ENCODE measurements at places on chromosomes 13 and 19.

DNA sequence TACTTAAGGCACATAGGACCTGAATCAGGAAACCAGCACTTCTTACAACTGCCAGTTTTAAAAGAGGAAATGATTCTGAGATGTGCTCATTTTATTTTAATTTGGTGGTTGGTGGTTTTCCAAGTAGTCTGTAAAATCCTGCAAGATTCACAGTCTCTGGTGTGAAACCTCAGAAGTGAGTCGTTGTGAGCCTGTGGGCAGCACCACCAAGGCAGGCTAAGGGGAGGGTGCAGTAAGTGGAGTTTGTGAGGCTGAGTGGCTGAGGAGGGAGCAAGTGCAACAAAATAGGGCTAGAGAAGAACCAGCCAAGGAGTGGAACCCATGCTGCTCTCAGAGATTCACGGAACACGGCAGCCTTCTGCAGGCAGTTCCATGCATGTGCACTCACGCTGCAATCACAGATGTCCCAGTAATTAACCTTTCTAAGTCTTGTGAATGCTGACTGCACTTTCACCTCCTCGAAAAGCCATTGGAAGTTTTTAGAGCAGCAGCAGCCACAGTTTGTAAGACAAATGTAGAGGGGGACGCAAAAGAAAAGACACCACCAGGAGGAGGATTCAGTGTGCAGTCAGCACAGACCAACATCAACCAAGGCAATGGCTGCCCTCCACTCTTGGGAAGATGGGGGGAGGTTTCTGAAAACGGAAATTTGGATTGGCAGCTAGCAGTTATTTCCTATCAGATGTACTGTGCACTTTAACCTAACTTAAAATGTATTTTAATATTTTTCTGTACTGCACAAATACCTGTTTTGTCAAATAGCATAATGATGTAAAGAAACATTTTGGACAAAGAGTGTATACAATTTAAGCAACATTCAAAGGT lies 44.9 kb downstream of the ESD start:
- DNase-seq: peak; percentile 19

DNA sequence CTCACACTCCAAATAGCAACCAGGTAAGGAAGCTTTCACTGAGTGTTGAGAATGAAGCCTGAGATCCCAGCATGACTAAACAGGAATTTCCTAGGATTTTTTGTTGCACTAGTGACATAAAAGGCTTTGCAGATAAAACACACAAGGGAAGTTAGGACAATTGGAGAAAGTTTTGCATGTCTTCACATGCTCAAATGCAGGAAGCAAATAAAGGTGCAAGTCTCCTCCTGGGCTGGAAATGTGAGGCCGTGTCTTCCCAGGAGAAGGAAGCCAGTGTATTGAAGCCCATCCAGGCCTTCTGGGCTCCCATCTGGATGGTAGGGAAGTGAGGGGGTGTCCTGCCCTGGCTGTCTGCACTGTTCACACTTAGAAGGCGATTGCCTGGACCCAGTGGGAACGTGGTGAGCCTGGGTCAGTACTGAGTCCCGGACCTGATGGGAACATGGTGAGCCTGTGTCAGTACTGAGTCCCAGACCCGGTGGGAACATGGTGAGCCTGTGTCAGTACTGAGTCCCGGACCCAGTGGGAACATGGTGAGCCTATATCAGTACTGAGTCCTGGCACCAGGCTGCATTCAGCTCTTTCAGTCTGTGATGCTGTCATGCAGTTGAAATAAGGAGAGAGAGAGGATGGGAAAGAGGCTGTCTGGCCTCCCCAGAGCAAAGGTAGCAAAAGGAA lies 38.7 kb downstream of the SIAH3 start:
- no peak for DNase-seq

- no peak for DNase-seq
These were observed 1001.1 kb downstream of the OLFM4 start for GRCh38 chr13:54029720-54030119.

DNA sequence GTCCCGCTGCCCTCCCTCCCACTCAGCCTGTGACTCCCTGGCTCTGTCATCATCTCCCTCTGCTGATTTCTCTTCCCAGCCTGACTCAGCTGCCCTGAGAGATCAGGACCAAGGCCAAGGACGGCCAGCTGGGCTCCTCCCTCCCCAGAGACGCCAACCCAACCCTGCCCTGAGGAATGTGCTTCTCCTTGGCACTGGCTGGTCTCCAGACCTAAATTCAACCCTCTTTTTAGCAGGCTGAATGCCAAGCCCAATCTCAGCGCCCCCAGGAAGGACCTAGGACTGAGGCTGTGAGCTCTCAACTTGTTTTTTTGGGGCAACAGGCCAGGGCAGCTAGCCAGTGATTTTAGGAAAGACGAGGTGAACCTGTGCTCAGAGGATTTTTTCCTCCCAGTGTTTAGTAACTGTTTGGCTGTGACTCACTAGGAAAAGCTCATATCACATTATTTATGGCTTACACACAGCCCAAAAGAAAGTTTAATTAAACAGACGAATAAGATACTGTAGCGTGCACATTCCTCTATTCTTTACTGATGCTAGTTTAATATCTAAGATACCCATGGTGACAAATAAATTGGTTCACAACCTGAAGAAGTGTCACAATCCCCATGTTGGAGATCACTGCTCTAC lies 7.4 kb upstream of the IGFL1 start:
- DNase-seq: no peak

GRCh38 chr19:1616875-1617274 lies 11.6 kb upstream of the UQCR11 start:
- DNase-seq: no peak

DNA sequence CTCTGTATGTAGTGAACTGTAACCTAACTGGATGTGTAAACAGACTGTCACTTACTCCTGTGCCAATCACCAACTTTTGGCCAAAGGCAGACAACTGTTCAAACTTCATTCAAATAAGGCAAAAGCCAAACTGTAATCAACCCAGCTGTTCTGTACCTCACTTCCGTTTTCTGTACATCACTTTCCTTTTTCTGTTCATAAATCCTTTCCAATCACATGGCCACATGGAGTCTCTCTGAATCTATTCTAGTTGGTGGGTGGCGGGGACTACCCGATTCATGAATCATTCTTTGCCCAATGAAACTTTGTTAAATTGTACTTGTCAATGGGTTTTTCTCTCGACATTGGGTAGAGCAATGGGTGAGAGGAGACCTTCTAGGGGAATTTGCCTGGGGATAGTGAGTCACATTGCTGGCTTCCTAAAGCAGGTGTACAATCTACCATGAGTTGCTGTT lies 178.3 kb upstream of the RFC3 start:
- DNase-seq: peak; percentile 46

DNA sequence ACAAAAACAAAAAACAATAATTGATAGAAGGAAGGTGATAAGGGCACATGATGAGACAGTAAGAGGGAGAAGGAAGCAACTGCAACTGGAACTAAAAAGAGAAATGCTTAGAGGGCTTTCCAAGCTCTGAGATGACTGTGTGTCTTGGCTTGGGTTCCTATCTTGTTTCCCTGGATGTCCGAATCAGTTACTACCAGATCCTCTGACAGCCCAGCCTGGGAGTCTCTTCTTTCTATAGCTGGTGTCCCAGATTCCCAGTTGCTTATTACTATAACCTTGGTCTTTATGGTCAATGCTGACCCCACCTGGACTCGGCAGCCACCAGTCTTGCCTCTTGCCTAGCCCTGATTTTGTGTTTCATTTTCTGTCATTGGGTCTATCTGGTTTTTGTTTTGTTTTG lies 116.4 kb downstream of the RFC3 start:
- no peak for DNase-seq

DNA sequence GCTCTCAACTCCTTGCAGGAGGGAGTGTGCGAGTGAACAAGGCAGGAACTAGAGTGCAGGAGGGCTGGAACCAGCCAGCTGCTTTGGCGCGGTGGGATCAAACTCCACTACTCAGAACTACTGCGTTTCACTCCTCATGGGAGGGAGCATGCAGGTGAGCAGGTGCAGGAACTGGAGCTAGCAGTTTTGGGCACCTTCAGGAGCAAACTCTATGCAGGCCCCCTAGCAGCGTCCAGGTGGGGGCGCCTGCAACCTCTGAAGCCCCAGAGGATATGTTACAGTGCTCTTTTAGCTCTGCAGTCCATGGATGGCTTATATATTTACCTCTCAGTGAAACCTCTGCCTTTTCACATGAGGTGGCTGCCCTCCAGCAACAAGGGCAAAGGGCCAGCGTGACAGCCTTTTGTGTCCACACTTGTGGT lies 1303.4 kb downstream of the PCDH9 start:
- DNase-seq: no peak

DNA sequence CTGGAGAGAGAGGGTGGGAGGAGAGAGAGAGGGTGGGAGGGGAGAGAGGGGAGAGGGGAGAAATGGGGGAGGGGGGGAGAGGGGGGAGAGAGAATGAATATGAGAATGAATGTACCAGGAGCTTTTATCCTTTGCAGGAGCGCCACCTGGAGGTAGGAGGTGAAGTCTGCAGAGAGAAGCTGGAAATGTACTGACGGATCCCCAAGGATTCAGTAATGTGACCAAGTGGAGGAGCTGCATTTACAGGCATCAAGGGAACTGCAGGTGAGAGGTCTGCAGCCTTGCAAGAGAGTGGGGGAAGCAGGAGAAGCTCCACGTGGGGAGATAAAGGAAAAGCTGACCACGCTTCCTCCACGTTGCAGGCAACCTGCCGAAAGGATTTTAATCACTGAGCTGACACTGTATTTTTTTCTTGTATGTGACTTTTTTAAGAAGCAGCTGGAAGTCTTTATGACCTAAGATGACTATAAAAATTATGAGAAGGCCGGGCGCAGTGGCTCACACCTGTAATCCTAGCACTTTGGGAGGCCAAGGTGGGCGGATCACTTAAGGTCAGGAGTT lies 33.7 kb downstream of the VSTM1 start:
- peak; percentile 55 for DNase-seq

GRCh38 chr19:38145623-38146022 lies 78.4 kb downstream of the DPF1 start:
- DNase-seq: no peak

DNA sequence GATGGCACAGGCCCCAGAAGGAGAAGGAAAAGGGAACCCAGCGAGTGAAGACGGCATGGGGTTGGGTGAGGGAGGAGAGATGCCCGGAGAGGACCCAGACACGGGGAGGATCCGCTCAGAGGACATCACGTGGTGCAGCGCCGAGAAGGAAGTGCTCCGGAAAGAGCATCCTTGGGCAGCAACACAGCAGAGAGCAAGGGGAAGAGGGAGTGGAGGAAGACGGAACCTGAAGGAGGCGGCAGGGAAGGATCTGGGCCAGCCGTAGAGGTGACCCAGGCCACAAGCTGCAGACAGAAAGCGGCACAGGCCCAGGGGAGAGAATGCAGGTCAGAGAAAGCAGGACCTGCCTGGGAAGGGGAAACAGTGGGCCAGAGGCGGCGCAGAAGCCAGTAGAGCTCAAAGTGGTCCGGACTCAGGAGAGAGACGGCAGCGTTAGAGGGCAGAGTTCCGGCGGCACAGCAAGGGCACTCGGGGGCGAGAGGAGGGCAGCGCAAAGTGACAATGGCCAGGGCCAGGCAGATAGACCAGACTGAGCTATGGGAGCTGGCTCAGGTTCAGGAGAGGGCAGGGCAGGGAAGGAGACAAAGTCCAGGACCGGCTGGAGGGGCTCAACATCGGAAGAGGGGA lies 1.1 kb downstream of the PPP1R12C start:
- DNase-seq: peak; percentile 50

GRCh38 chr13:79913141-79913827 lies 427.6 kb downstream of the SPRY2 start:
- no peak for DNase-seq

DNA sequence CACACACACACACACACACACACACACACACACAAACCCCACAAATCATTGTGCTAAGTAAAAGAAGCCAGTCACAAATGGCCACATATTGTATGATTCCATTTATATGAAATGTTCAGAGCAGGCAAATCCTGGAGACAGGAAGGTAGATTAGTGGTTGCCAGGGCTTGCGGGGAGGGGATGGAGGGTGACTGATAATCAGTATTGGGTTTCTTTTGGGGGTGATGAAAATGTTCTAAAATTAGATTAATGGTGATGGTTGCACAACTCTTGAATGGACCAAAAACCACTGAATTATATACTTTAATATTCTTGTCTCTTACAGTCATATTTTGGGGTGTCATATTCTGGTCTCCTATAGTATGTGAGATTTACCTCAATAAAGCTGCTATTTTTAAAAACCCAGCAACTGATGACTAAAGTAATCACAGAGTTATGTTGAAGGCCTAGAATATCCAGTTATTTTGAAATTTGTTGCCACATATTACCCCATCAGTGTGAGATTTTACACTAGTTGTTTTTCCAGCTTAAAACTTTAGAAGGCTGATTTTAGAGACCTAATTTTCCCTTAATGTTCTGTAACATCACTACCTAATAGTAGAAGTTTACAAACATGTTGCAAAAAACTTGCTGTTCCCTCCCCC lies 20.3 kb downstream of the FLT1 start:
- no peak for DNase-seq

DNA sequence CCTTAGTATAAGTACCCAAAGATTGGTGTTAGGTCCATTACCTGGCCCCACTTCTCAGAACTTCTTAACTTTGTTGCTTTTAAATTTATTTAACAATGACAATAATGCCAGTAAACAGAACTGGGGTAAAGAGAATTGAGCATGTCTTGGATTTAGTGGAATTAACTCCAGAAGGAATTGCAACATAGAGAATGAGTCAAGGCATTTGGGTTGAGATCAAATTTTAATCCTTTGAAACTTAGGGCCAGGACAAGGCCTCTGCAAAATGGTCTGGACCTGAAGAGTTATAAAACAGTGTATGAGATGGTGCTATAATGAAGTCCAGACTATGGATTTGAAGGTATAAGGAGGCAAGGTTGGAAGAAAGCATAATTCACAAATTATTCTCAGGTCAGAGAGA lies 1030.4 kb downstream of the SLITRK5 start:
- DNase-seq: no peak

GRCh38 chr13:91825516-91825915 lies 427.1 kb downstream of the GPC5 start:
- DNase-seq: no peak

GRCh38 chr13:46594374-46595078 lies 41.6 kb downstream of the LRCH1 start:
- DNase-seq: no peak

DNA sequence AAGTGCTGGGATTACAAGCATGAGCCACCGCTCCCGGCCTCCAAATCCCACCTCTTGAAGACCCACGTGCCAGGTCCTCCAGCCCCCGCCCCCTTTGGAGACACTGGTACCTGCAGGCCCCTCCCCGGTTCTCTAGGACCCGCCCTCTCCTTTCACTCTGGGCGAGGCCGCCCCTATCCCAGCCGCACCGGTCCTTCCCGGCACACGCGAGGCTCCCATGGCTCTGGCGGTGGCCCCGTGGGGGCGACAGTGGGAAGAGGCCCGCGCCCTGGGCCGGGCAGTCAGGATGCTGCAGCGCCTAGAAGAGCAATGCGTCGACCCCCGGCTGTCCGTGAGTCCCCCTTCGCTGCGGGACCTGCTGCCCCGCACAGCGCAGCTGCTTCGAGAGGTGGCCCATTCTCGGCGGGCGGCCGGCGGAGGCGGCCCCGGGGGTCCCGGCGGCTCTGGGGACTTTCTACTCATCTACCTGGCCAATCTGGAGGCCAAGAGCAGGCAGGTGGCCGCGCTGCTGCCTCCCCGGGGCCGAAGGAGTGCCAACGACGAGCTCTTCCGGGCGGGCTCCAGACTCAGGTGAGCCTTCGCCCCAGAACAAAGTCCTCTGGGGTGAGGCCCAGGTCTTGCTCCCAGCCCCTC lies at the start of gene CBLC:
CBLC (plus strand) TSS at position 176 of the 633 bp plus-strand sequence; CDS start at position 218, 42 bp downstream.
- DNase-seq: no peak

Data from stimulated activated CD4-positive, alpha-beta T cell treated with anti-CD3 and anti-CD28 coated beads, Interleukin-4, amount 100 ng/mL, for 1 hour (primary cell).